ENCODE measurements at places on chromosomes 2 and 18. TPM values are rescaled to one million over a fixed set of nuclear protein-coding genes. Genes with fewer than 3 reads are reported as not detected.

RAB27B gene
- 4.5 TPM for polyA plus RNA-seq

KYNU gene
- polyA plus RNA-seq, result 9.4 TPM

KANSL1L gene
- 4.2 TPM for polyA plus RNA-seq

FBXO15 gene
- 0.69 TPM for polyA plus RNA-seq

AQP12A gene
- polyA plus RNA-seq, result not detected

CROCC2 gene
- 0.04 TPM for polyA plus RNA-seq

THSD7B gene
- 2.0 TPM for polyA plus RNA-seq

MROH2A gene
- not detected for polyA plus RNA-seq

Measured in hepatocyte (in vitro differentiated cells).